RWPE1 (cell line): ENCODE measurements at places on chromosomes 7 and 10.

DNA sequence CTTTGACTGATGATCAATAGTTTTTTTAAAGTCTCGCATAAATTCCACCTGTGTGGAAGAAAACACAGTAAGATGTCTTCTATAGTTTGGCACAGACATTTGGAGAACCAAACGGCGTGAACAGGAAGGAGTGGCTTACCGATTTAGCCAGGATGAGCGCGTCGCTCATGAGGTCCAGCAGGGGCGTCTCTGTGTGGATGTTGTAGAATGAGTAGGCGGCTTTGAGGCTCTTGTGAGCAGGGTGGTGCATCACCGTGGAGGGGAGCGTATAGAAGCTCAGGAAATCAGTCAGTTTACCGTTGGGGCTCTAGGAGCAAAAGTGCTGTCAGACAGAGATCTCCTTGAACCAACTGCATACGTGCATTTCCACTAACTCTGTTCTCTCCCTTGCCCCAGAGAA is 15.5 kb downstream of the RPP38 start:
- no peak for DNase-seq

DNA sequence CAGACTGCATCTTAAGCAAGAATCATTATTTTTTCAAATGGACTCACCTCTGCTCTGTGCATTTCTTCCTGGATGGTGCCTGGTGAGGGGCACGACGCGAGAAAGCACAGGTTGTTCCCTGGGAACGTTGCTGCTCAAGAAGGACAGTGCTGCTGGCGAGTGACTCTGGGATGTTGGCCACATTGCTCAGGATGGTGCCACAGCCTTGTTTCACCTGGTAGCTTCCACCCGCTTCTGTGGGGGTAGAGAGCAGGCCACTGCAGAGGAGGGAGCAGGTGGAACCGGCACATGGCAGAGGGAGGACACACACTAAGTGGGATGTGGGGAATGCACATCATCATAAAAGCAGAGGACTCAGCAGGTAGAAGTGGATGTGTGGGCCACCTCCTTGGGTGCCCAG is 444.7 kb downstream of the TCERG1L start:
- no peak for DNase-seq

GRCh38 chr7:106870983-106871410 is 5.9 kb downstream of the PIK3CG start:
- no peak for DNase-seq

GRCh38 chr7:596071-596818 is 76.6 kb upstream of the PDGFA start:
- DNase-seq = no peak

DNA sequence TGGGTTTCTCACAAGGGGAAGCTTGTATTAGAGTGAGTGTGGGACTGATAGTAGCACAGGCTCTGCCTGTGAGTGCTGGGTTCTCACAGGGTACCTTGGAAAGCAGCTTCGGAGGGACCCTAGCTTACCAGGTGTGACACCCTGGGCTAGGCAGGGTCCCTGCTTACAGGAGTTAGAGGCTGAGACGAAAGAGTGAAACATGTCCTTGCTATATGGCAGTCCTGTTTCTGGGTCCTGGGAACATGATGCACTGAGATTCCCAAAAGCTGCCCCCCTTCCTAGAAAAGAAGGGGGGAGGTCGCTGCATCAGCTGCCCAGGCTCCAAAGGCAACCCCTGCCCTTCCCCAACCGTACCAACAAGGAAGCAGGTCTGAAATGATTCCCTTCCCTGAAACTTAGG is 6.3 kb upstream of the ARHGAP22 start:
- no peak for DNase-seq

DNA sequence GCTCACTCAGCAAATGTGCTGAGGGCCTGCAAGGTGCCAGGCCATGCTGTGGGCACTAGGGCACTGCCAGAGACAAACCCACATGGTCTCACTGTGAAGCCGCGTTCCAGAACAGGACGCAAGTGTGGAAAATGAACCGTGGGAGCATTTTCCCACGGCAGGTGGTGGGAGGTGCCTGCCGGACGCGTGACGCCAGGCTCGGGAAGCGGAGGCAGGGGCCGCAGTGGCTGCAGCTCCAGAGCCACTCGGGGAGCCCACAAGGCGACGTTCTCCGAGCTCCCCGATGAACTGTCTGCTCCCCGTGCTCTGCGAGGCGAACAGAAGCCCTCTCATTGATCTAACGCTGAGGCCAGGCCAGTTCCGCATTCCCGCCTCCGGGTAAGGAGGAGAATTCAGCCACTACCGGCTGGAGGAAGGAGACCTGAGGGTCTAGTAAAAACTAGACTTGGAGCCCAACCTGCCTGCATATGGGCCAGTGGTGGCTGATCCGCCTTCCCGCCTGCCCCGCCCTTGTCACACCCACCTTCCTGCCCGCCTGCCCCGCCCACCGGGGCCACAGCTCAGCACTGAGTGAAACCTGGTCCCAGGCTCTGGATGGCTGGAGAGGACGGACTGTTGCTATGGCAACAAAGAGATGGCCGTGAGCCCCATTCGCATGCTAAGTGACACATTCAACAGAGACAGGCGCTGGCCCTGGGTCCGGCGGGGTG is 13.1 kb downstream of the ADGRA1 start:
- DNase-seq = peak; percentile 18

DNA sequence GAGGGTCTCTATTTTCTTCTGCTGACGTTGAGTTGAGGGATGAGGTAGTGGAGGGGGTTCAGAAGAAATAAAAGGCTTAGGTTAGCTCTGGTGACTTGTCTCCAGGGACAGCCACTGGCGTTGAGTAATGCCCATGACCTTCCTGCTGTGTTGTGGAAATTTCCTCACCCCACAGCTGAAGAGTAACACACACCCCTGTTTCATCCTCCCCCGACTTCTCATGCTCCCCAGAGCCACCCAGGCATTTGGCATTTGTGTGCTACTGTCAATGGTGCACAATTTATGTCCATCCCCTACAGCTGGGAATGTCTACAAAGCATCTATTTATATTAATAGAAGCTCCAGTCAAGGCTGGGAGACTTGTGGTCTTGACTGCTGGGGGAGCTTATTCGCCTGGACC is 4.7 kb upstream of the TMEM72 start:
- DNase-seq = no peak

DNA sequence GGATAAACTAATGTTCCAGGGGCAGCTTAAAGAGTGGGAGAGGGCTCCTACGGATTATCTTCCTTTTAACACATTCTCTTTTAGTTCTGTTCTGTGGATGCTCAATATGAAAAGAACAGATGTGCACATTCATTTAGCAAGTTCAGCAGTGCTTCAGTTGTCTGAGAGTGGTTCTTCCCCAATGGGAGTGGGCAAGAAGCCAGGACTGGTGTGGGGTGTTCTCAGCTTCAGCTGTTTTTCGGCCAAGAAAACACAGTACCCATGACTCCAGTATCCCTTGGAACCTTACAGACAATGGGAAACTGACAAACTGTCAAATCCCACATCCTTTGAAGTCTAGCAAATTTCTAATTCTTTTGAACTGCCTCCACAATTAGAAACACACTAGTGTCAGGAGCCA is 71.5 kb upstream of the LRRC17 start:
- no peak for DNase-seq

- no peak for DNase-seq
These were observed 2.2 kb upstream of the FOXI2 start for GRCh38 chr10:127734753-127735152.

- no peak for DNase-seq
These were observed 245.5 kb downstream of the SKAP2 start for GRCh38 chr7:26618898-26619297.
